ENCODE measurements at places on chromosomes 1 and 21. TPM values are rescaled to one million over a fixed set of nuclear protein-coding genes. Genes with fewer than 3 reads are reported as not detected.

DNA sequence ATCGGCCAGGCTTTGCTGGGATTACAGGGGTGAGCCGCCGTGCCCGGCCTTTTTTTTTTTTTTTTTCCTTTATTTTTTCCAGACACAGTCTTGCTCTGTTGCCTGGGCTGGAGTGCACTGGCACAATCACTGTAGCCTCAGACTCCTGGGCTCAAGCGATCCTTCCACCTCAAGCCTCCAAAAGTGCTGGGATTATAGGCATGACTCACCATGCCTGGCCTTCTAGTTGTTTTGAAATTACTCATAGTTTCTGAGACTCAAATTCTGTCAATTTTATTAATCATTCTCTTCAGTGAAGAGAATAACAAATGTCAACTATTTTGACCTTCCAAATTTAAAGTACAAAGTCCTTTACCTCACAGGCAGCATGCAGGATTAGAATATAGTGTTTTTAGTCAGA is 374.5 kb downstream of the PLA2G4A start:
- H3K27me3 ChIP-seq, result no peaks in the 10 kb centered on the region
- no peak overlapping the region for H3K27ac ChIP-seq
- DNase-seq, result no peak
- no peaks in the 10 kb centered on the region for H3K4me1 ChIP-seq
- no peak overlapping the region for H3K4me3 ChIP-seq
- H3K36me3 ChIP-seq, result no peaks in the 10 kb centered on the region

DISC1 gene
- total RNA-seq, result 24.3 TPM

TAS1R1 gene
- not detected for total RNA-seq

- no peak for DNase-seq
- peaks cover 1% of the 10 kb centered on the region for H3K4me1 ChIP-seq
- no peak overlapping the region for H3K4me3 ChIP-seq
- no peaks in the 10 kb centered on the region for H3K27me3 ChIP-seq
- H3K36me3 ChIP-seq, result no peaks in the 10 kb centered on the region
These were observed 26.4 kb downstream of the TRAF5 start for GRCh38 chr1:211352985-211353515.

DNA sequence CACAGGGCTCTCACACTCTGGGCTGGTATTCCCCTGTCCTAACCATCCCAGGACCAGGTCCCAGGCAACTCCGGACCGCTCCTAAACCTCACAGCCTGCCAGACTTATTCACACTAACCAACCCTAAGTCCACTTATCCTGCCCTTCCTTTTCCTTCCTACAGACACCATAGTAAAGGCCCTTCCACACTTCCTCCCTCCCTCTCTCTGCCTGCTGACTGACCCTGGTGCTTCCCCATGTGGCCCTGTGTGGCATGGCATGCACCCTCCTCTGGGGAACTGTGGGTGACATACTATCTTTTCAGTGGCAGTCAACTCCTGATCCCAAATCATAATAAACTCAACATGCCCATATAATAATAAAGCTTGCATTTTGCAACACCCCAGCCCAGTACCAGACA is 155.1 kb upstream of the DNAH14 start:
- DNase-seq, result no peak
- no peaks in the 10 kb centered on the region for H3K27me3 ChIP-seq
- H3K27ac ChIP-seq, result no peak overlapping the region
- H3K4me3 ChIP-seq, result no peak overlapping the region
- H3K36me3 ChIP-seq, result no peaks in the 10 kb centered on the region
- peaks cover 3% of the 10 kb centered on the region for H3K4me1 ChIP-seq

PLA2G2A gene
- 76.5 TPM for total RNA-seq

All from ovary (tissue), 10 donors.